ENCODE measurements at places on chromosomes 5 and 9.

DNA sequence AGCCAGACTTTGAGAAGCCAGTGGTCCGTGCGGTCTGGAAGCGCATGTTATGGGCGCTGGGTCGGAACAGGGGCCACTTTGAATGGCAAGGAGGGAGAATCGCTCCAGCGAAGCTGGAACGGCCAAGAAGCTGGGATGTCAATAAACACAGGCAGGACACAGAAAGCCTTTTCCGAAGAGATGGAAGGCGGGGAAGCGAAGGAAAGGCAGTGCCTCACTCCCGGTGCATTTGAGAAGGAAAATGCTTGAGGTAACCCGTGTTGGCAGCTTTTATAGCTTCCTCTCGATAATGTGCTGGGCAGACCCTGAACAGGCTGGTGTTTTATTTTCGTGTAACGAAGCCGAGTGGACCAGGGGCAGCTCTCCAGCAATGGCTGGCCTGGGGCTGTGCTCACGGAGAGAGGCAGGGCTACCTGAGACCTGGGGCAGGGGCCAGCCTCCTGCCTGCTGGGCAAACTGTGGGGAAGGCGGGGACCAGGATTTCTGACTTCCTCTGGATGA, 84.2 kb upstream of the SPRY4 start:
- DNase-seq, result no peak

DNA sequence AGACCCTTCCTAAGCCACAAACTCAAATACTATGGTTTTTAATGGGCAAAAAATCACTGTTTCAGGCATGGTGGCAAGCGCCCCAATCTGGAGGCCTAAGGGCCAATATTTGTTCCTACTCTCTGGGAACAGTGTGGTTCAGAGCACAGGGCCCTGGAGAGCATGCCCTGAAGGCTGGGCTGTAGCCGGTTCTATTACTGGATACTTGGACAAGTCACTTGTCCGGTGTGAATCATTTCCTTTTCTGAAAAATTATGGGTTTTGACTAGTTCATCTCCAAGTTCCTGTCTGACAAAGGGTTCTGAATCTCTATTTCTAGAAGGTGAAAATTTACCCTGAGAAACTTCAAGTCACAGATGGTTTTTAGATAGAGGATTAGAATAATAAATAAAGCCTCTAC, 75.0 kb downstream of the OTULIN start:
- no peak for DNase-seq

GRCh38 chr5:957748-958485, 50.7 kb upstream of the NKD2 start:
- DNase-seq, result no peak

GRCh38 chr9:8907868-8908267, 1108.3 kb upstream of the DMAC1 start:
- no peak for DNase-seq

- peak; percentile 12 for DNase-seq
Measured at GRCh38 chr9:129258823-129259301, 80.8 kb upstream of the IER5L start.

DNA sequence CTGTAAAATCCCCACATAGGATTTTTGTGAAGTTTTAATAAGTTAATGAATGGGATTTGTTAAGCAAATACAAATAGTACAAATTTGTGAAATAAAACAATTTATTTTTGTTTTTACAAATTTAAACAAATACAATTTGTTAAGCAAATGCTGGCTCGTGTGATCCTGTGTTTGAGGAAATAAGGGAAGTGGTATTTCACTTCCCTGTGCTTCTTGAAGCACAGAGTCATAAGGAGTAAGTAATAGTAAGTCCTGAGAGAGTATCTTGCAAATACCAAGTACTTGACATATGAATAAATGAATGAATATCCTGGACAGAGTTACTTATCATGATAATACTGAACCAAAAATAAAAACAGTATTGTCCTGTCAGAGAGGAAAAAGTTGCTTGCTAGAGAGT, 9.1 kb downstream of the SMIM3 start:
- no peak for DNase-seq

DNA sequence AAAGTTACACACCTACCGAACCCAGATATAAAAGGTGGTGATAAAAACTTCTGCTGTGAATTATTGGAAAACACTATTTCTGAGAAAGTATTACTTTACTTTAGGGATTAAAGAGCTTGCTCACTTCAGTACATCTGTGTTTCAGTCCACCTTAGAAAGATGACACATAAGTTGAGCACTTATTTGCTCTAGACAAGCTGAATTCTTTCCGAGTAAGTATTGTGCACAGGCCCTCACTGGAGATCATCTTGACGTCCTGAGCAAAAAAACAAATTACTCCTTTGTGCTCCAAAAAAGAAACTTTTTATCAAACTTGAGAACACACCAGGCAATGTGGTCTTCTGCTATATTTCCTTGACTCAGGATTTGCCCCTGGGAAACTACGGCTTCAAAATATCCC, 231.0 kb upstream of the GRAMD2B start:
- no peak for DNase-seq

GRCh38 chr5:148352696-148353095, 17.3 kb downstream of the SPINK9 start:
- DNase-seq, result no peak

DNA sequence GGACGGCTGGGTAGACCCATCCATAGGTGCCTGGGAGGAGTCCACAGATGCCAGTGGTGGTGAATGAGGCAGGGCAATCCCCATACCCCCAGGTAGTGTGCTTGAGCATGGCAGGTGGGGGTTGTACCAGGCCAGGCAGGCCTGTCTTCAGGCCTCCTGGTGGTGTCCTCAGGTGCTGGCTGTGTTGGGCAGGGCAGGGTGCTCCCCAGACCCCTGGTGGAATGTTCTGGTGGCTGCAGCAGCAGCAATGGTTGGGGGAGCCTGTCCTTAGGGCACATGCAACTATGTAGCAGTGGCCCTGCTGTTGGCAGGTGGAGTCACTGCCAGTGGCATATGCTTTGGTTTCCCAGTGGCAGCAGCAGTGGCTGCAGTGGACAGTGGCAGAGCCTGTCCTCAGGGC, 10.0 kb downstream of the ALG2 start:
- DNase-seq, result no peak

DNA sequence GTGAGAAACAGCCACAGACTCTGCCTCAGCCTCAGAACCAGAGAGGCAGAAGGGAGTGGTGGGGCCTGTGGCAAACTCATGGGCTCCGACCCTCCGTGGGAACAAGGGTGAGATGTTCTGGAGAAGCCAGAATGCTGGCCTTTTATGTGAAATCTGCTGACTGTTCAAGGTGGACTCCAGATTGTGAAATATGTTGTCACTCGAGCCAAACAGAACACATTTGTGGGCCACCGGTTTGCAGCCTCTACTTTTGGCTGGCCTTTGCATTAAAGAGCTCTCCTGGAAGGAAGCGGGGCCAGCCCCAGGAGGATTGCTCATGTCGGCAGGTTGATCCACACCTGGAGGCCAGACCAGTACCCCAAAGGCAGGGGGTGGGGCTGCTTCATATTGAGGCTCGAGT, 62.4 kb downstream of the ERGIC1 start:
- no peak for DNase-seq

GRCh38 chr9:128887914-128888350, 6.0 kb downstream of the LRRC8A start:
- DNase-seq, result no peak

Measured in stimulated activated CD4-positive, alpha-beta T cell treated with anti-CD3 and anti-CD28 coated beads, Interleukin-2, amount 100 ng/mL, for 48 hours (primary cell).